ENCODE measurements at places on chromosomes 2 and 18.

GRCh38 chr2:54903736-54904554 lies 146.3 kb downstream of the RTN4 start:
- DNase-seq: peak; percentile 4

DNA sequence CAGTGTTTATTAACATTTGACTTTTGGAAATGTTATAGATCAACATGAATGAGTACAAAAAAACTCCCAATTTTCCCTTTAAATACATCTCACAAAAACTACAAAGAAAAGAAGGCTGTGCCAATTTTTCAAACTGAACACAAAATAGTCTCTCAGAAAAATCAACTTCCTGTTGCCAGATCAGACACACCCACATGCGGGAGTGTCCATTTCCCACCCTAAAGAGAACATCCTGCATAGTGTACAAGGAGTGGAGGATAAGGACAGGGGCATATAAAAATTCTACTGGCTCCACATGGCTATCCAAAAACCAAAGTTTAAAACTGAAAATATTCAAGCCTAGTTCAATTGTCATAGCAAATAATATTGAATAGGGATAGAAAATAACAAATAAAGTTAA lies 165.3 kb downstream of the ATAD2B start:
- no peak for DNase-seq

GRCh38 chr18:3491981-3492555 lies 42.1 kb downstream of the TGIF1 start:
- DNase-seq: no peak

DNA sequence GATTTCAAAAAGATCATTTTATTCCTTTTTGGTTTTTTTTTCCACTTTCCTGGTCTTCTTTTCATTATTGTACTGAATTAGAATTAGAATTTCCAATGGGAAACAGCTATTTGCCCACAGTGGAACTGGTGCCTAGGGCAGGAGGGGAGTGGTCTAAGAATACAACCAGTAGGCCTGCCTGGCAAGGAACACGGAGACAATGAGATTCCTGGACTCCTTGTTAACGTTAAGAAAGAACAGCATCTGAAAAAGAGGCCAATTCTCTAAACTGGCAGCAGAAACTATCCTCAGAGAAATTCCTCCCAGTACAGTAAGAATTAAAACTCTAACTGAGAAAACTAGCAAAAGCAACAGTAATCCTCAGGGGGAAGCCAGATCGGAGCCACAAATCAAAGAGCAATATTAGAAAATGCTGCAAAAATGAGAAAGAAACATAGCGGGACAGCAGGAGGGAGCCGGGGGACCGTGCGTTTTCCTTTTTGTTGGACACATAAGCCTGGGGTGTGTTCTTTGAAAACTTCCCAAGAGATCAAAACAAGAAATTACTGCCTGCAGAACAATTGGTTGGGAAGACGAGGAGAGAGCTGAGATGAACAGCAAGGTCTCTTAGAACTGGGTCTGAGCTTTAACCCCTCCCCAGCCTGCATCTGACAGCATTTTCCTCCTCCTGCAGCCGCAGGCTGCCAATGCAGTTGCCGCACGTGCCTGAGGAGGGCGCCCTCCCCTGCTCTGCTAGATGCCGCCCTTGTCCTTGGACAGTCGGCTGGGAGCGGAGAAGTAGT lies 776.0 kb downstream of the TSN start:
- DNase-seq: no peak

DNA sequence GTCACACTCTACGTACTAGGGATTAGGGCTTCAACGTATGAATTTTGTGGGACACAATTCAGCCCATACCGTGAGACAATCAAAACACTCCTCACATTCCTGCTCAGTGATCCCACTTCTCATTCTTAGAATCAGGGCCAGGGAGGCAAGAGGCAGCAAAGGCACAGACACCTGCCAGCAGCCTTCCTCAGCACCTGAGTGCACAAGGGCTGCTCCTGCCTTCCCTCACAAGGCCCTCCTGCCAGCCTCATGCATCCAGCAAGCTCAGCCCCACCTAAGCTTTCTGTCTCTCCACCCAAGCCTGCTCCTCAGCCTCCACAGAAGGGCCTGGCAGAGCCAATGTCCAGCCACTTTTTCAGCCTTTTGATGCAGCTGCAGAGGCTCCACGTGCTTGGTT lies 141.6 kb downstream of the SP3 start:
- no peak for DNase-seq

GRCh38 chr18:7978834-7979233 lies 411.7 kb downstream of the PTPRM start:
- DNase-seq: no peak

DNA sequence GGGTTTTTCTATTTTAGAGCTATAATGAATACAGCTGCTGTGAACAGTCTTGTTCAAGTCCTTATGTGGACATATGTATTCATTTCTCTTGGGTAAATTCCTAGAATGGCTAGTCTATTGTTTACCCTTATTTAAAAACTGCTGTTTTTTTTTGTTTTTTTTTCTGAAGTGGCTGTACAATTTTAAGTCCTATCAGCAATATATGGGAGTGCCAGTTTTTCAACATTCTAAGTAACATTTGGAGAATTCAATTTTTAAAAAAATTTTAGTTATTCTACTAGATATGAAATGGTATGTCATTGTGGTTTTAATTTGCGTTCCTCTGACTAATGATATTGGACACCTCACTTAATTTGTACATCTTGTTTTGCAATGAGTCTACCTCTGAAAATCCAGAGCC lies 349.7 kb downstream of the SATB2 start:
- no peak for DNase-seq

GRCh38 chr2:20446917-20447436 lies at the start of gene RHOB:
Gene RHOB, plus strand, starts transcription at chr2:20447074. Its CDS starts 392 bp downstream, at chr2:20447466.
- peak; percentile 78 for DNase-seq

DNA sequence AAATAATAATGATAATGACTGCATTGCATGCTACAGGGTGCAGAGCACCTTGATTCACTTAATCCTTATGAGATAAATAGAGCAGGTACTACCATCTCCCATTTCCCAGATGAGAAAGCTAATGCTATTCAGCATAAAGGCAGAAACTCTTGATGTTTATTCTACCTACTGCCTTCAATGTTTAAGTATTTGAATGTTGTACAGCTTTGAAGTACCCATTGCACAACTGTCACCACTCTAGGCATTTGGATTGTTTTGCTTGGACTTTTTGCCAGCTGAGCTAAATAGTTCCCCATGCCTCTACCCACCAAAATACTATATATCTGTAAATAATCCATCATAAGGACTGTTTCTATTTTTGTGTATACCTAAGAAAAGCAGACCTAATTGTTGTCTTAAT lies 7.7 kb upstream of the MXD1 start:
- DNase-seq: no peak

DNA sequence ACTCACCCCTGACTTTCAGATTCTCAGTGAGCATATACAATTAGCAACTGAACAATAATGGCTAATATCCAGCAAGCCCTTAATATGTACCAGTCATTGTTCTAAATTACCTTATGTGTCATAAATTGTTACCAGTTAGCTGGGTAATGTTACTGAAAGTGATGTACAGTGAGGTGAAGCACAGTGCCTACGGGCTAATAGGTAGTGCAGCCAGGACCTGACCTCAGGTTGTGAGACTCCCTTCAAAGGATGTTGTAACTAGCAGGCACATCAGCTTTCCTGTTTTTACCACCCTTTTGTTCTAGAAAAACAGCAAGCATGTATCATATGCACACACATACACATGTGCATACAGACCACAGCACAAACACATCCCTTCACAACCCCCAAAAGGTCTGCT lies 258.3 kb downstream of the PHLPP1 start:
- DNase-seq: no peak

DNA sequence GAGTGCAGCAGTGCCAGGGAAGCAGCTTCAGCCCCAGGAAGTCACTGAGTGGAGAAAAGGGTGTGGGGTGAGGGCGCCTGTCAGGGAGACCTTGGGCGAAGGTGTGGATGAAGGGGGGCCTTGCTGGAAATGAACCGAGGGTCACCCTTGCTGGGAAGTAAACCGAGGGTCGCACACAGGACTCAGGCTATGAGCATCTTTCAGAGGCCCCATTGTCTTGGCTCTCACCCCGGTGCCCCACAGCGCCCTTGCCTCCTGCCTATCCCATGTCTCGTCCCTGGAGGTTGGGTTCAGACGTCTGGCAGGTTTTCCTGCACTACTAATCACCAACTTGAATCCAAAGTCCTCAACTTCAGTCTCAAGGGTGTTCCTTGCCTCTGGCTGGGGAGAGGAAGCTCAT lies 122.8 kb upstream of the PXDN start:
- DNase-seq: no peak

DNA sequence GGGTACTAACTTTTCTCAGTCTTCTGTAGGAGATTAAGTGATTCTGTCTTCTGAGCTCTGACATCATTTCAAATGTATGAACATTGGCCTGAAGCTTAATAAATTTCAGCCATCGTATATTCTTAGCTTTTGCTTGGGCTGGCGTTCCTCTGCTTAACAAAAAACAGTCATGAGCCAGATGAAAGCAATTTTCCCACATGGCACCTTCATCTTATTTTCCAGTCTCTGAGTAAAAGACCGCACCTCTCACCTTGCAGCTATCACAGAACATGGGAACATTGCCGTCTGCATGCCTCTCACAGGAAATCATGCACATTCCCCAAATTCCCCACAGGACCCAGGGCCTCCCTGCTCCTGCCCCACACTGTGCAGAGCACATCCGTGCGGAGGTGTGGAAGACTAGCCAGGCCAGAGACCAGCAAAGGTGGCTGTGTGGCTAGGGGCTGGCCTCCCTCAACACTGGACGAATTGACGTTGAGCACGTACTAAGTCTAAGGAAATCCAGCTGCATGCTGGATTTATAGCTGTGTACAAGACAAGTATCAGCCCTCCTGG lies 531.8 kb upstream of the ID2 start:
- DNase-seq: no peak

- no peak for DNase-seq
These were observed 66.3 kb upstream of the GLI2 start for GRCh38 chr2:120669121-120669952.

DNA sequence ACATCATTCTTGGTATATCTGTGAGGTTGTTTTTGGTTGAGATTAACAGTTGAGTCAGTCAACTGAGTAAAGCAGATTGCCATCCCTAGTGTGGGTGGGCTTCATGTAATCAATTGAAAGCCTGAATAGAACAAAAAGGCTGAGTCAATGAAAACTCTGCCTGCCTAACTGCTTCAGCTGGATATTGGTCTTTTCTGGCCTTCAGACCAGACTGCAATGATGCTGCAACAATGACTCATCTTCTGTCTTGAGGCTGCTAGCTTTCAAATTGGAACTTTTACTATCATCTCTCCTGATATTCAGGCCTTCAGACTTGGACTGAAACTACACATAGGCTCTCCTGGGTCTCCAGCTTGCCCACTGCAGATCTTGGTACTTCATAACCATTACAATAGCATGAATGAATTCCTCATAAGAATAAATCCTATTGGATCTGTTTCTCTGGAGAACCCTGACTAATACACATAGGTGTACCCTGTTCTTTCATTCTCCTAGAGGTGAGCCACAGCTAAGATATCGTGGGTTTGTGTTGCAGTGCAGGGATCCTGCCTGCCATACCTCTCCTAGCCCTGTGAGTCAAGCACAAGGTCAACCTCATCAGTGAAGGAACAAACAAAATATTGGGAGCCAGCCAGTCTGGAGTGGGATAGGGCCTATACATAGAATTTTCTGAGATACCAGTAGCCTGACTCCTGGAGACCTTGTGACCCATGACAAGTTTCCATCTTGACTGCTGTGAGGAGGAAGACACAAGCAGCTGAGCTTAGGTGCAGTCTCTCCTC lies 473.8 kb downstream of the DCC start:
- no peak for DNase-seq

DNA sequence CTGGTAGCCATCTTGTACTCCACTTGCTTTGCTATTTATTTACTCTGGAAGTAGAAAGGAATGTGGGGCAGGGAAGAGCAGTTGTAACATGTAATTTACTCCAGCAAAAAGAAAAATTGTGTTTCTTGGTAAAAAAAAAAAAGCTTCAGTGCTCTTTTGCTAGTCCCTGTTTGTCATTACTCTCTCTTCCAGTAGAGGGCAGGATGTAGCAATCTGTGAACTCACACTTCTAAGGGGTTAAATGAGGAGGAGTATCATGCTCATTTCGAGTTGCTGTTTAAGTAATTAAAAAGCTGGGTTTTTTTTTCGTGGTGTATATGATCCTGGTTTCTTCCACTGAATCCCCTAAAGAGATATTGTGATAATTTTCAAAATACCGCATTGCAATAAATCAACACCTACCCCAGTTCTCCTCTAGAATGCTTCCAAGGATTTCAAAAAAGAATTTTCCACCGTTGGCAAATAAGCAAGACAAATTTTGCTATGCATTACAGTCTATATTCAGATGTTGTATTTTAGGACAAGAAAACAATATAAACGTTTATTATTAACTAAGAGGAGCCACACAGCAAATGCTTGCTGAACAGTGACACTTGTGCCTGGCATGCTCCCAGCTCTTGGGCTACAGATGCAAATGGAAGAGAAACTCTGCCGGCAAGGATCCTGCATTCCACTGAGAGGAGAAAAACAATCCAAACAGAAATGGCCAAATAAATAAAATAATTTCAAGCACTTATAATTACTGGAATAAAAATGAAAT lies 261.6 kb downstream of the ASXL3 start:
- DNase-seq: no peak

DNA sequence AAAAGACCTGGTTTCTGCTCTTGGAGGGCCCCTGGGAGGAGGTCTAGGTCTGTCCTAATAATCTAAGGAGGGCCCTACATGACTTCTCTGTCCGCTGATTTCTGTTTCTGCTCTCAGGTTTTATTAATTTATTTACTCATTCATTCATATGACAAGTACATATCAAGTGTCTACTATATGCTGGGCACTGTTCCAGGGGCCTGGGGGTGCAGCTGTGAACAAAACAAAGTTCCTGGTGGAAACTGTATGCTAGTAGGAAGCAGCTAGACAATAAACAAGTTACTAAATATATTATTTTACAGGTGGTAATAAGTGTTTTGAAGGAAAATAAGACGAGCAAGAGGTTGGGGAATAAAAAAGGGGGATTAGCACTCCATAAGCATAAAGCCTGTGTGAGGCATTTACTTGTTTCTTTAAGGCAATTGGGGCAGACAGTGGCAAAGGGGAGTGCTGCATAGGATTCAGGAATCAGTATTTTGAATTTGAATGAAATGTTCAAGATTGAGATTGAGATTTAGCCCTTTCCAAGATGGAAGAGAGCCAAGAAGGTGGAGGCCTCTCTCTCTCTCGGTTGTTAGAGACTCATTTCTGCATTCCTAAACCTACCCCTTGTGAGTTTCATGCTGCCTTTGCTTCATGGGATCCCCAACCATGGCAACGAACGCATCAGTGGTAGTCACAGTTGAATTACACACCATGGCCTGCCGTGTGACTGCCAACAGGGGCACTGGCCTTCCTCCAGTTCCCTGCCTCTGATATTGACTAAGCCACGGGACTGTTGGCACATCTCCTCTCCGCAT lies 28.3 kb downstream of the DRC1 start:
- no peak for DNase-seq

- no peak for DNase-seq
These were observed 216.9 kb downstream of the SH3RF3 start for GRCh38 chr2:109345653-109346480.
